ENCODE measurements at places on chromosomes 7 and 10.

DNA sequence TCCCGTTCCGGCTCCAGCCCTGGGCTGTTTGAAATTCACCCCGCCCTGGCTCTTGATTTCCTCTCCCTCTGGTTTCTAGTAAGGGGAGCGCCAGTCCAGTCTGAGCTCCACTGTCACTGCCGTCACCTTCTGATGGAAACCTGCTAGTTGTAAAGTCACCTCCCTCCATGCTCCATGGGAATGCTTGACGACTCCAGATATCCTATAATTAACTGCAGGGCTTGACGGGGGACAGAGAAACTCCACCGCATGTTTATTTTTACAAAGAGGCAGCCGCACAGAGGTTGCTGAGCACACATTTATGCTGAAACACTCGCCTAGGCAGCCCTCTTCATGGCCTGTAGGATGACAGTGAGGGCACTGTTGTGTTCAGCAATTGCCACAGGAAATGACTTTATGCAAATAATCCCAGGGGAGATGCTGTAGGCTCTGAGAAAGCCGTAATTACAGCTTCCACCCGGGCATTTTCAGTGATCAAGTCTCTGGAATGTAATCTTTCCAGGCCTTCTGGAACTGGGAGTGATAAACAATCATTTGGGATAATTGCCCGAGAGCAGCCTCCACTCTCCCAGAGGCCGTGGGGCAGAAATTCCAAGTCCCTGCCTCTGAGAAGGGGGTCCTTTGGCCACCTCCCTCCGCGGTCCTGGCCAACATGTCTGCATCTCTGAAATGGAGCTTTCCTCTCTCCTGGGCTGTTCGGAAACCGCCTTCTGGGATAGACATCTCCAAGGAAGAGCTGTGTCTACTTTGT is 300.5 kb downstream of the KLF6 start:
- no peak for DNase-seq

- DNase-seq: no peak
These were observed 16.2 kb downstream of the SLC16A12 start for GRCh38 chr10:89518876-89519842.

DNA sequence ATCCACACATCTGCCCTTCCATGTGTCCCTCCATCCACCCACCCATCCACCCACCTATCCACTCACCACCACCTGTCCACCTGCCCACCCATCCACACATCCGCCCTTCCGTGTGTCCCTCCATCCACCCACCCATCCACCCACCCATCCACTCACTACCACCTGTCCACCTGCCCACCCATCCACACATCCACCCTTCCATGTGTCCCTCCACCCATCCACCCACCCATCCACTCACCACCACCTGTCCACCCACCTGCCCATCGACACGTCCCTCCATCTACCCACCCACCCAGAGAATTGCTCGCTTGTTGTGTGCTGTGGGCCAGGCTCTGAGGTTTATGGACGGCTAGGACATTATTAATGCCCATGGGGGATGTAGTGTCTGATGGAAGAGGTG is 500.2 kb downstream of the DNAJB6 start:
- DNase-seq: no peak

DNA sequence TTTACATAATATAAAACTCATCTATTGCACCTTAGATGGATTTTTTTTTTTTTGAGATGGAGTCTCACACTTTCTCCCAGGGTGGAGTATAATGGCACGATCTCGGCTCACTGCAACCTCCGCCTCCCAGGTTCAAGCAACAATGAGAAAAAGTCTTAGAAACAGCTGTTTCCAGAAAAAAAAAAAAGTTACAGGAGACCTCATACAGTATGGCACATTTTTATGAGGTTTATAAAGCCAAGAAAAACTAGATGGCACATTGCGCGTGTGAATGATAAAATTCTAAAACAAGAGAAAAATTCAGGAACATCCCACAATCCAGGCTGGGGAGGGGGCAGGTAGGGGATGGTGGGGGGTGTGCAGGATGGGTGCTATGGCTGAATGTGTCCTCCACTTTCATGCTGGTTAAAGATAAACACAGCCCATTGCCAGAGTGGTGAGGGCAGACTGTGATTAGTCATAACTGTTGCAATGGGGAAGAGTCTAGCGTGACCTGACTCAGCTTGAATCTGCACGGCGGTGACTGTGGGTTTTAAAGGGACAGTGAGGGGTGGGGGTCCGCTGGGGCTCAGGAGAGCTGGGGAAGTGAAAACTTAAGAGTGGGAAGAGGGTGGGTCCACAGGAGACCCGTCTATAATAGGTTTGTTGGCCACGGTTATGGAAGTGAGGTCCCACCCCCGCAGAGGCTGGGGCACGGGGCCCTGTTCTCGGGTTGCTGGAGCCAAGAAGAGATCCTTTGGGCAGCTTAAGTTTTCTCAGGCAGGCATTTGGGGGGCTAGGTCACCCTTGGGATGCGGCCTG is 11.9 kb upstream of the LRRC27 start:
- DNase-seq: no peak

DNA sequence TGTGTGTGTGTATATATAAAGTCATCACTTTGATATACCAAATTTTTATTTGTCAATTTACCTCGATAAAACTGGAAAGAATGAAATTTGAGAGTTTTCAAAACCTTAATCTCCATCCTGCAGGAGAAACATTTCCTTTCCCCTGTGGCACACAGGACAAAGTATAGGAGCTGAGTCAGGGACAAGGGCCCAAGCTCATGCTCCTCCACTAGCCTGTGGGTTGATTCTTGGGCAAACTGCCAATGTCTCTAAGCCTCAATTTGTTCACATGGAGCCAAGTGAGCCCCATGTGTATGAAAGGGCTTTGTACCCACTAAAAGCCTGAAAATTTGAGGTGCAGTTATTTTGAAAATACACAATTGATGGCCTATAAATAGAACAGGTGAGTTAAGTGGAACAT is 60.3 kb upstream of the IL6 start:
- no peak for DNase-seq

GRCh38 chr10:107971973-107972372 is 807.5 kb upstream of the SORCS1 start:
- no peak for DNase-seq

GRCh38 chr7:114303301-114303700 is 111.3 kb upstream of the FOXP2 start:
- DNase-seq: no peak

GRCh38 chr10:119256030-119256429 is 48.7 kb downstream of the GRK5 start:
- DNase-seq: no peak

- DNase-seq: no peak
These were observed 8.3 kb upstream of the KAZALD1 start for GRCh38 chr10:101053516-101053915.

DNA sequence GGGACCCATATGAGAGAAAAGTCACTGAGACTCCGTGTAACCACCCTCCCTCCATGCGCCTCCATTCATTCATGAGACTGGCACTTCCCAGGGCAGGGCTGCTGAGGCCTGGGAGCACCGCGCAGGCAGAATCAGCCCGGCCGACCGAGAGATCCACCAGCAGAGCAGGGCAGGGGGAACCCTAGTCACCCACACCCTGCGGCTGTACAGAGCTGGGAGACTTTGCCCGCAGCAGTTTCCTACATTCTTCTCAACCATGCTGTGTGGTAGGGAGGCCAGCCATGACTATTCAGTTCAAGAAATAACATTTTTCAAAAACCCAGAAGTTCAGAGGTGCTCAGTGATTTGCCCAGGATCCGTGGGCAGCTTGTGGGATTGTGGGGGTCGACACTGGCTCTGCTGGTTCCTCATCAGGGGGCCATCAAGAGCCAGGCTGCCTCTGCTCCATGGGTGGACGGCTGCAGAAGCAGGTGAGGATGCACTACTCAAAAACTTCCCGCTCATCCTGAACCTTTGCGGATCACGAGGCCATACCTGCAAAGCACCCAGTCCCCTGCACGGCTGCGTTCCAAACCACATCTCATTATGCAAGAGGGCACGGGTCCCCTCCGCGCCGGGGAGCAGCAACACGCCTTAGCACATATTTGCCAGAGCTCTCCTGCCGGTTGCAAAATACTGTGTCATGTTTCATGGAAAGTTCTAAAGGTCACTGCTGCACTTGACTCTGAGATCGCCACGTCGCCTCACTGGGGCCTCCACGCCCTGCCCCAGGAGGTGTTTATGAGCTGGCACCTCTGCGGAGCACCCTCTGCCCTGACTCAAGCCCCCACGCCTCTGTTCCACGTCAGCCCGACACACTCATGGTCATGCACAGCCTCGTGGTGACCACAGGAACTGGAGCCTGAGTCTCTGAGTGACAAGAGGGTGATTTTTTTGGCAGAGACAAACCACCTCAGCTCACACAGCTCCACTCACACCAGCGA is 132.0 kb downstream of the PRKAG2 start:
- DNase-seq: no peak

DNA sequence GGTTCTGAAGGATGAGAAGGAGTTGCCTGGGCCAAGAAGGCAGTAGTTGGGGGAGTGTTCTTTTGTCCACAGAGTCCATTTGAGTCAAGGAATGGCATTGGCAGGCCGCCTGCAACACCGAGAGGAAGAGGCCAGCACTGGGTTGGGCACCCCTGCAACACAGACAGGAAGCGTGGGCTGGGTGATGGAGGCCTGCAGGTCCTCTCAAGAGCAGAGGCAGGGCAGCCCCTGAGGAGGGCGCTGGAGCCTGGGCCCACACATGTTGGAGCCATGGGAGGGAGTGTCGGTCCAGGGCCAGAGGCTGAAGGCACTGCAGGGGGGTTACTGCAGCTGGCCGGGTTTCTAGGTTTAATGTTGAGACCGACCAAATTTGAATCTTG is 137.3 kb downstream of the PTPN20 start:
- DNase-seq: no peak

DNA sequence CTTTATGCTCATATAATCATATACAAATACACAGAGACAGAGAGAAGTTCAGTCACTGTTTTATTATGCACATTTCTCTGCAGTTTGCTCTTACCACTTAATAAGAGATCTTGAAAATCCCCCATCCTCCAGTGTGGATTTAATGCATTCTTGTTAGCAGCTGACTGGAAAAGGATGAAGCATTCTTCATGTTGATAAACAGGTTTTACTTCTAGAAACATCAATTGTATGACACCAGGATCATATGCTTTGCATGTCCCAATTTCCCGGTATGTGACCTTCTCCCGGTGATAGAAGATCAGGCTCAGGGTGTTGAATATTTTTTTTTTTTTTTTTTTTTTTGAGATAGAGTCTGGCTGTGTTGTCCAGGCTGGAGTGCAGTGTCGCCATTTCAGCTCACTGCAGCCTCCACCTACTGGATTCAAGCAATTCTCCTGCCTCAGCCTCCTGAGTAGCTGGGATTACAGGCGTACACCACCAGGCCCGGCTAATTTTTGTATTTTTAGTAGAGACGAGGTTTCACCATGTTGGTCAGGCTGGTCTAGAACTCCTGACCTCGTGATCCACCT is 6.2 kb upstream of the CREB3L2 start:
- no peak for DNase-seq

- no peak for DNase-seq
These were observed 56.8 kb downstream of the FAS start for GRCh38 chr10:89047397-89047796.

DNA sequence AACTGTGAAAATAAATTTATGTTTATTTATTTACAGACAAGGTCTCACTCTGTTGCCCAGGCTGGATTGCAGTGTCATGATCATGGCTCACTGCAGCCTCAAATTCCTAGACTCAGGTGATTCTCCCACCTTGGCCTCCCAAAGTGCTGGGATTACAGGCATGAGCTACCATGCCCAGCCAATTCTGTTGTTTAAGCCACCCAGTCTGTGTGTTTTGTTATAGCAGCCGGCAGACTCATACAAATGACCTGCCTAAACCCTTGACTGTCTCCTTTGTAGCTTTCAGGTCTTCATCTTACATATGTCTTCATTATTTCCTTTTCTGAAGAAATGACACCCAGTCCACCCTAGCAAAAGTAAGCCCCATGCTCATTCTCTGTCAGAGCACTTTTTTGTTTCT is 43.8 kb upstream of the KMT2C start:
- DNase-seq: no peak

GRCh38 chr7:90201500-90202195 is 9.9 kb upstream of the STEAP2 start:
- DNase-seq: no peak

DNA sequence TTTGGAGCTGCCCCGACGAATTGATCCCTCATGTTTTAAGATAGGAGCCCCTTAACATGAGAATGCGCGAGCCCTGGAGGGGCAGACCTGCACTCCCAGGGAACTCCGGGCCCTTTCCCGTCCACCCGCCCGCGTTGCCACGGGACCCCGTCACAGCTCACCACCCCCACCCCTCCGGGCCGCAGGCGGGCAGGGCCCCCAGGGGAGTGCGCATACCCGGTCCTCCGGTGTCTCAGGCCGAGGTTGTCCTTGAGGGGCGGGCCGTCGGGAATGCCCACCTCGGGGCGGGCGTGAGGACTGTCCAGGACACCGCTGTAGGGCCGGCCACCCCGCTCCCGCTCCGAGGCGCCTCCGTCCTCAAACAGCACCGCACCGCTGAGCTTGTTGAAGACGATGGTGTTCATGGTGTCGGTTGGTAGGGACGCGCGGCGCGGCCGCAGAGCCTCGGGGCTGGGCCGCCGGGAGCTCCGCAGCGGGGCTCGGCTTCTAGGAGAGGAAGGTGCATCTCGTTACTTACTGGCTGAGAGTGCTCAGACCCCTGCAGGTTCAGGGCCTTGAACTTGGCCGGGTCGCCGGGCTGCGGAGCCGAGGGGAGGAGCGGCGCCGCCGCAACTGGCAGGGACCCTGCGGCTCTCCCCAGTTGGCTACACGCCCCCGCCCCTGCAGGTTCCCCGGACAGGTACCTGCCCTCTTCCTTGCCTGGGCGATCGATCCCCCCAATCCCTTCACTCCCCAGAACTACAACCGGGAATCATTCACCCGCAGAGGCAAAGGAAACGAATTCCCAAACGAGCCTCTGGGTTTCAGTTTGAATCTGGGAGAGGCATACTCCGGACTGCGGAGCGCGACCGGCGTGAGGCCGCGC is 2.4 kb downstream of the MKX start:
- DNase-seq: no peak

GRCh38 chr7:89023877-89024276 is 228.3 kb upstream of the TEX47 start:
- no peak for DNase-seq

GRCh38 chr10:90775351-90776028 is 82.3 kb downstream of the HTR7 start:
- DNase-seq: no peak

GRCh38 chr10:90674461-90674860 is 183.4 kb downstream of the HTR7 start:
- no peak for DNase-seq

- DNase-seq: no peak
These were observed 65.4 kb upstream of the DNAJB6 start for GRCh38 chr7:157271315-157271990.

DNA sequence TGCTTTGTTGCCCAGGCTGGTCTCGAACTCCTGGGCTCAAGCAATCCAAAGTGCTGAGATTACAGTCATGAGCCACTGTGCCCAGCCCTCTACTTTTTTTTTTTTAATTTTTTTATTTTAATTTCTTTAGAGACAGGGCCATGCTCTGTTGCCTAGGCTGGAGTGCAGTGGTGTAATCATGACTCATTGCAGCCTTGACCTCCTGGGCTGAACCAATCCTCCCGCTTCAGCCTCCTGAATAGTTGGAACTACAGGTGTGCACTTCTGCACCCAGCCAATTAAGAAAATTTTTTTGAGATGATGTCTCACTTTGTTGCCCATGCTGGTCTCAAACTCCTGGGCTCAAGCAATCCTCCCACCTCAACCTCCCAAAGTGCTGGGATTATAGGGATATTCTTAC is 528.6 kb downstream of the GATA3 start:
- DNase-seq: no peak

Data from activated T-cell treated with anti-CD3 and anti-CD28 coated beads for 24 hours (primary cell).